ENCODE measurements at places on chromosomes 4 and X. TPM values are rescaled to one million over a fixed set of nuclear protein-coding genes. Genes with fewer than 3 reads are reported as not detected.

RAI2 gene
- total RNA-seq = 1.2 TPM

CSAG2 gene
- not detected for total RNA-seq

GLOD5 gene
- total RNA-seq = not detected

TEX13D gene
- not detected for total RNA-seq

TREX2 gene
- total RNA-seq = 4.0 TPM

SHOX gene
- not detected for total RNA-seq

RHOXF1 gene
- 1.7 TPM for total RNA-seq

BOD1L1 gene
- 72.3 TPM for total RNA-seq

XKRX gene
- total RNA-seq = 0.67 TPM
